Glomerular endothelial cell (primary cell): ENCODE measurements at places on chromosomes 4 and X. TPM values are rescaled to one million over a fixed set of nuclear protein-coding genes. Genes with fewer than 3 reads are reported as not detected.

The VCX2 gene
- not detected in 2 replicates for total RNA-seq

The IL1RAPL2 gene
- total RNA-seq = not detected in 2 replicates

The SHOX gene
- not detected in 2 replicates for total RNA-seq

The TLR8 gene
- total RNA-seq = not detected in 2 replicates

The NEUROG2 gene
- not detected in 2 replicates for total RNA-seq

The PIR gene
- total RNA-seq = 47.3 and 66.4 TPM in 2 replicates

The CNKSR2 gene
- not detected in 2 replicates for total RNA-seq

The F8A3 gene
- total RNA-seq = 1.8 and 9.0 TPM in 2 replicates

The TDO2 gene
- not detected in 2 replicates for total RNA-seq

The APOOL gene
- total RNA-seq = 8.7 and 9.3 TPM in 2 replicates

The PABPC5 gene
- 0.58 and 0.78 TPM in 2 replicates for total RNA-seq

The TMEM156 gene
- total RNA-seq = 9.6 and 13.1 TPM in 2 replicates

The CT45A5 gene
- total RNA-seq = not detected in 2 replicates

GRCh38 chr4:20901851-20902250 is 201.6 kb downstream of the PACRGL start:
- no peak for DNase-seq

GRCh38 chr4:105509714-105510113 is 35.9 kb upstream of the PPA2 start:
- no peak for DNase-seq

- no peak for DNase-seq
Measured at GRCh38 chrX:71154196-71154595, 9.6 kb downstream of the NLGN3 start.

GRCh38 chr4:183107891-183108459 is 8.9 kb downstream of the WWC2 start:
- DNase-seq = no peak

DNA sequence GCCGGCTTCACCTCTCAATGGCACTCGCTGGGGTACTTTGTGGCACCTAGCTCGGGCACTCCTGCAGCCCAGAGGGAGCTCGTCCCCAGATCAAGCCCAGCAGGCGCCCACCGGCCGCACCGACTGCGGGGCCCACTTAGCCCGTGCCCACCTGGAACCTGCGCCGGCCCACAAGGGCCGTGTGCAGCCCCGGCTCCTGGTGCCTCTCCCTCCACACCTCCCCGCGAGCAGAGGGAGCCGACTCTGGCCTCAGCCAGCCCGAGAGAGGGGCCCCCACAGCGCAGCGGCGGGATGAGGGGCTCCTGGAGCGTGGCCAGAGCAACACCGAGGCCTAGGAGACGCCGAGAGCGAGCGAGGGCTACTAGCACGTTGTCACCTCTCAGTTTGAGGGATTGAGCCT is 82.1 kb upstream of the SHISA3 start:
- DNase-seq = no peak

DNA sequence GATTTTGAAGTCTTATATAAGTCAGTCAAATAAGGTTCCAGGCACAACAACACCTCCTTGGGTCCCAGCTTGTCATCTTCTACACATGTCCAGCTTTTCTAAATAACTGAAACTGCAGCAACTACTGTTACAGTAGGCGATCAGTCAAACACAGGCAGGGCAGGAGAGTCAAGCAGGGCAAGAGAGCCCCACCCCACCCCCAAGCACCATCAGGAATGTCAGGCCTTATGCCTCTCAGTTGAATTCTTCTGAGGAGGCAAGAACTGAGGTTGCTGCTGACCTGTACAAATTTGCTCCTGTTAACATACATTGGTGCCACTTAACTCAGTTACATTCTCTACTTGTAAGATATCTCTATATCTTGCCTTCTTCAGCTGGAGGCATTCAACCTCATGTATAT is 608.8 kb upstream of the PCDH10 start:
- no peak for DNase-seq

- DNase-seq = no peak
Measured at GRCh38 chrX:38718311-38718710, 82.9 kb upstream of the MID1IP1 start.

DNA sequence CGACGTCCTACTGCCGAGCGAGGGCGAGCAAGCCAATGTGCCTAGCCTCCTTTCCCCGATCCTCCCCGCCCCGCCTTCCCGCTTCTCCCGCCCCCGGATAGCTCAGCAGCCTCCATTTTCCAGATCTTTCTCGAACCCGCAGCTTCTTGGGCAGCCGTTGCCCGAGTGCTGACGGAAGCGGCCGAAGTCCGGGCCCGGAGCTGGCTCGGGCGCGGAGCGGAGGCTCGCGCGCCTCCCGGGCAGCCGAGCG is 172 bp upstream of the HSPA4L start:
- DNase-seq = no peak

DNA sequence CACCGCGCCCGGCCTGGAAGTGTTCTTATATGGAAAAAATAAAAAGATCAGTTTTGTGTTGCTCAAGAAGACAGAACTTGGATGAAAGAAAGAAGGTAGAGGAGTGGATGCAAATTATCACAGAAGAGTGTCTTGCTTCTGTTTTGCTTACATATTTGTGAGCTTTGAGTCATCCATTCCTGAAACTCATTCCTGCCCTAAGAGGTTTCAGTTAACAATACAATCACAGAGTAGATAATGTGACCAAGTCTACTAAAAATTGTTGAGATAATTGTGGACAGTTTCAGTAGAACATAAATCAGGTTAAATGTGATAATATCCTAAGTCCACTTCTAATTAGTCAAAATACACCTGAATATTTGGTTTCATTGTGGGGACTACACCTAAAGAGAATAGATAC is 26.4 kb upstream of the LRCH2 start:
- DNase-seq = no peak

- no peak for DNase-seq
Measured at GRCh38 chrX:119025900-119026299, 46.9 kb upstream of the CT47C1 start.

DNA sequence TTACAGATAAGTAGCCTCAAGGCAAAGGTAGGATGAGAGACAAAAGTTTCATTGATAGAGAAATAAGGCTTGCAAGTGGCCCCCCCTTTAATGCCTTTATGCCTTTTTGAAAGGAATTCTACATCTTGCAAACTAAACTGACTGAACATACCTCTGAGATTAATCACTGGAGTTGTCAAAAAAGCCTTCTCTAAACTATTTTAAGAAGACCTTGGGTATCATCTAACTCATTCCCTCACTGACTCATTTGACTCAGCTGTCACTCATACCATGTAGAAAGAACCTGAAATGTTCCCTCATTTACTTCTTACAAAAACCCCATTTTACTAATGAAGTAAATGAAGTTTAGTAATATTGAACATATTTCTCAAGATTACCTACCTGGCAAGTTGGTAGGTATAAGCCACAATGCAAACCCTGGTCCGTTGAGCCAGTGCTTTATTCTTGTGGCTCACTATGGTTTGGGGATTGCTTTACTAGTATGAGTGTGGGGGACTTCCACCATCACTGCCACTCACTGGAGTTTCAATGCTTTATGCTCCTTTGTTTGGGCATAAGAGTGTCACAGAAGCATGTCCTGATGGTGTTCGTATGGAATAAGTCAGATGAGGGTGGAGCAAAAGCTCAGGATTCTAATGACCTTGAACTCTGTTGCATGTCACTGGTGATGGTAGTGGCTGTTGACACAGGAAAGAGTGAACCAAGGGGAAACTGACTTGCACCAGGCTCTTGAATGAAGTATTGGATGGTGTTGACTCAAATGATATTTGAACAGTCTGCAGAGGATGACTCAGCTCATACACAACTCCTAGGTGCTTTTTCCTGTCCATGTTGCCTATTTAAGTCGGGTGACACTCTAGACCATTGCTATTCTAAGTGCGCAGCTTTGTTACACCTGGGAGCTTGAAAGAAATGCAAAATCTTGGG is 305.5 kb upstream of the EMCN start:
- no peak for DNase-seq

GRCh38 chr4:17623451-17624001 is 9.1 kb downstream of the MED28 start:
- no peak for DNase-seq

DNA sequence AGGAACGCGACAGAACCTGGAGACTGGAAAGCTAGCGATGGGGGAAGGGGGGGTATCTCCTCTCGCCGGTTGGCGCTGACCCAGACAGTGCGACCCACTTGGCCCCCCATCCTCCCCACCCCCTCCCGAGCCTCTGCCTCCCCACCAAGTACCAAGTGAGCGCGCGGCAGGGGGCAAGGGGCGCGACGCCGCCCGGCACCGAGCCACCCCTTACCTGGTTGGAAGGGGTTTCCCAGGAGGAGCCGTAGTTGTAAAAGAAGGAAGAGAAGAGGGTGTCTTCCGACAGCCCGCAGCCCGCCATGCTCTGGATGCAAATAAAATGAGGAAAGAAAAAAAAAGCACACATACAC is 112.2 kb downstream of the DHX15 start:
- no peak for DNase-seq

- no peak for DNase-seq
Measured at GRCh38 chr4:128782076-128782715, 27.3 kb upstream of the JADE1 start.

DNA sequence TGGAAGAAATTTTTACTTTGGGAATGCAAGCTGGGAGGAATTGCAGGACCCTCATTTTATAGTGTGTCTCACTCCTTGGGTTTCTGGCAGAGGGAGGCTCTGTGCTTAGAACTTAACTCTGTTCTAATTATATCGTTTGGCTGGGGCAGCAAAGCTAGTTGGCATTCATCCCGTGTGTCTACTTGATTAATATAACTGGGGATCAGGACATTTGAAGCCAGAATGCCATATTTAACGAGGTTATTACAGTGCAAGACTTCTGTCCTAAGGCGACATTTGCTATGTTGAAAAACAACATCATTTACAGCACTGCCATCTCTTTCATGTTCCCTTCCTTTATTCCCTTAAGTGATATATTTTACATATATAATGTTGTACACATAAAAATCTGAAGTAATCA is 179.1 kb upstream of the TBC1D9 start:
- DNase-seq = no peak

- DNase-seq = no peak
Measured at GRCh38 chr4:107843391-107843790, 18.7 kb downstream of the SGMS2 start.

GRCh38 chr4:93267747-93268146 is 560.8 kb upstream of the ATOH1 start:
- no peak for DNase-seq

DNA sequence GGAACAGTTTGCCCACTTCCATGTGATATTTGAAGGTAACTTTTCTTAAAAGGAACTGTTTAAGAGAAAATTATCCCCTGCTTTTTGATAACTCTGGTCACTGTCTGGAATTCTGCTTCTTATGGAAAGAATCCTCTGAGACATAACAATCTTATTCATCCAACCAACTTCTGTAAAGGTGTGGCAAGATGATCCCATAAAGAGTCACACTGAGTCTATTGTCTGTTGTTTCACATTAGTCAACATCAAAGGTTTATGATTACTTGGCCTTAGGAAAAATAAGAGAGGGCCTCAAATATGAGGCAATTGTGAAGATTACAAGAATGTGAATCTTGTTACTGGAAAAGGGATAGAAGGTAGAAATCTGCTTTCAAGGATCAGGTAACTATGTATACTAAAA is 88.0 kb upstream of the MAGEB18 start:
- DNase-seq = no peak

- DNase-seq = no peak
Measured at GRCh38 chrX:6968231-6968630, 179.3 kb upstream of the STS start.

DNA sequence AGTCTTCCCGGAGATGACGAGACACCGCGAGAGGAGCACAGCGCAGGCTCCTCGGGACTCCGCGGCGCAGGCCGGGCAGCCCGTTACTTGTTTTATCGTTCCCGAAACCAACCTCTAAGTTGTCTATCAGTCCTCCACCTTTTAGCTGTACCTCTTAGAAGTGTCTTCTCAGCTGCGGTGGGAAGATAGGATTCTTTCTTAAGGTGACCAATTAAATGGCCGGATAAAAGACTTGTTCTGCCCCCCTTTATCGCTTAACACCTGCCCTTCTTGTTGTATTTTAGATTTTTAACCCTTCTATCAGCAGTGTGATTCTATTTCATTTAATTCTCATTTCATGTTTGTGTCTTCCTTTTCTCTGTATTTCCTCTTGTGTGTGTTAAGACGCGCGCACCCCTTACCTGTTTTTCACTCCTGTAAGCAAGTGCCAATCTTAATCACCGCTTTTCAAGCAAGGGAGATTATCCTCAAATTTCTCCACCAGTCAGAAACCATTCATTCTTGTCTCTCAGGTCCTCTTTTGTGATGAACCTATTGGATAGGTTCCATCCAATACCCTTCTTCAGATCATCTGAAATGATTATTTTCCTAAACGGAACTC is at the start of gene SLC9B2:
SLC9B2 (minus strand) TSS at position 15 of the 601 bp plus-strand sequence. CDS start 9,211 bp downstream, outside the sequence.
- no peak for DNase-seq

DNA sequence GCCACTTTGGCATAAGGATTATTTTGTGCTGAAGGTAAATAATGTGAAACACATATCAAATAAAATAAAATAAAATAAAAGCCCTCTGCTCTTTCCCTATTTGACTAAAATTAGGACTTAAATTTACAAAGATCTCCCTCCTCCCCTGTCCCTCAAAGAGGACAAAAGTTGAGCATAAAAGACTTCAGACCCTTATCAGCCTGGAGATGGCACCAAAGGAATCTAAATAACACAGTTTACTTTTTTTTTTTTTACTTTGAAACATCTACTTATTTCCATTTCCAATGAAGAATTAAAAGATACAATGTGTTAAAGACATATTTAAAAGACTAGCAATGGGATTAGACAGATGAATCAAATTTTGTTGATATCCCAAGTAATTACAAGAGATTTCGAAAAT is 89.7 kb downstream of the EPHA5 start:
- DNase-seq = no peak

- DNase-seq = no peak
Measured at GRCh38 chr4:116073051-116073450, 959.6 kb upstream of the NDST4 start.

DNA sequence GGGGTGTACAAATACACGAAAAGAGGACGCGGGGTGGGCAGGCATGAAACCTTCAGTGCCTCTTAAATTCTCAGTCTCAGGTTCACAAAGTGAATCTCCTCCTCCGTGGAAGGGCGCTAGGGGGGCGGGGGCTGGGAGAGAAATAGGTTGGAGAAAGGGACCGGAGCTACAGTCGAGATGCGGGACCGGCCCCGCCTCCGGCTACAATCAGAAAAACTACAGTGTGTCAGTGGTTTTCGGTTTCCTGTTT is 3.4 kb downstream of the MAML3 start:
- DNase-seq = no peak
